ENCODE measurements at places on chromosomes 2 and 18. TPM values are rescaled to one million over a fixed set of nuclear protein-coding genes. Genes with fewer than 3 reads are reported as not detected.

GRCh38 chr2:133369901-133370658 lies 198.2 kb downstream of the NCKAP5 start:
- DNase-seq = no peak

DNA sequence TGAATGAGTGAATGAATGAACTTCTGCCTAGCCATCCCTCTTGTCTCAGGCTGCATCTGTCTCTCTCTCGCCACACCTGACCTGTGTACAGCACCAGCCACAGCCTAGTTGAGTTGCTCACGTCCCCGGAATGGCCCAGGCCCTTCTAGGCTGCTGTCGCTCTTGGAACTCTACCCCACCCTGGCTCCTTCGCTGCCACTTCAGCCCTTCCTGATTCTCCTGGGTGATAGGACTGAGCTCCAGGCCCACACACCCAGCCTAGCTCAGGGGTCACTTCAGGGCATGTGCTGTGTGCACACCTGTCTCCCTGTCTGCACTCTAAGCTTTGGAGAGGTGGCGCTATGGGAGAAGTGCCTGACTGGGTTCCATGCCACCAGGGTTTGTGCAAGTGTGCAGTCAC lies 236.6 kb downstream of the GLI2 start:
- no peak for DNase-seq

ANTXR1 gene
- total RNA-seq = 110 TPM

DNA sequence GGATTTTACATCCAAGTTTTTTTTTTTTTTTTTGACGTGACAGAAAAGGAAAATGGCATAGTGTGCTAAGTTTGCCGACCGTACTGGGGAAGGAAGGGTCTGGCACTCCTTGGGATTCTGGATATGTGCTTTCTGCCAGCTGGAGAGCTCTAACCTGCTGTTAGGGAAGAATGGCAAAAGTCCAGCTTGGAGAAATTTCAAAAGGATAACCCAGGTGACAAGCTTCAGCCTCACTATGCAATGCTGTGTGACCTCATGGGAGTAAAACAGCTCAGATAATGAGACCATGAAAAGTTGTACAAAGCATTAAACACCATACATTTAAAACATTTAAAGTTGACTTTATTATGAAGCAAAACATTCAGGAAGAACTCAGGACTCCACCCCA lies 10.3 kb upstream of the GPR45 start:
- no peak for DNase-seq

GRCh38 chr18:31979714-31980113 lies 36.8 kb upstream of the TRAPPC8 start:
- DNase-seq = no peak

GRCh38 chr2:182090486-182090885 lies 104.8 kb downstream of the PPP1R1C start:
- no peak for DNase-seq

MRO gene
- total RNA-seq = 0.30 TPM
